ENCODE measurements at places on chromosomes 12 and 14.

DNA sequence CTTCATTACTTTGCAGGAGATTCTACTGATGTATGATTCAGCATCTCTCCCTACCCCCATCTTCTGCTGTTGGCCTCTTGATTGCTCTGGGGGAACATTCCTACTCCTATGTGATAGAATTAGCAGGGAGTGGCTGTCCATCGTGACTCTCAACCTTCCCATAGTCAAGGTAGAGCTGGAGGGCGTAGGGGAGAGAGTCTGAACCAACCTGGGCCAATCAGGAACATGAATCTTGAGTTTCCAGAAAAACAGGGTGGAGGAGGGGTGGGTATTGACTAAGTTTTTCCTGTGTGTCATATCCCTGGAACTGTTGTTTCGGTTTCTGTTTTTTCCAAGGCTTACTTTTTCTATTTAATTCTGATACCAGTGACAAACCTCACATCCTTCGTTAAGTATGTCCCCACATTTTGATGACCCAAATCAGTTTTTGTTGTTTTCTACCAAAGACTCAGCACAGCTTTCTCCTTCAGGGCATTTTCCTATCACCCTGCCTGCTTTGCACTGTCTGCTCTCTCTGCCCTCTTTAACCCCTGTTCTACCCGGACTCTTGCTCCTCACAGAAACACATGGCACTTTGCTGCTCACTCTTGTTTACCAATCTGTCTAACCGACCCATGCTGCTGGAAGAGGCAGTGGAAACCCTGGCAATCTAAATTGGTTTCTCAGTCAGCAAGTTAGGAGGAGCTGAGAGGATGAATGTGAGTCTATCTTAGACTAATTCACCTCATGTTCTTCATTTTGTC lies 1428.3 kb downstream of the AACS start:
- no peak for DNase-seq

- DNase-seq, result no peak
Observed at GRCh38 chr12:130226126-130226525, 63.9 kb downstream of the FZD10 start.

- DNase-seq, result peak; percentile 24
Observed at GRCh38 chr12:122265886-122266229, 436 bp downstream of the VPS33A start.

- no peak for DNase-seq
Observed at GRCh38 chr12:1738446-1738845, 47.6 kb downstream of the ADIPOR2 start.

DNA sequence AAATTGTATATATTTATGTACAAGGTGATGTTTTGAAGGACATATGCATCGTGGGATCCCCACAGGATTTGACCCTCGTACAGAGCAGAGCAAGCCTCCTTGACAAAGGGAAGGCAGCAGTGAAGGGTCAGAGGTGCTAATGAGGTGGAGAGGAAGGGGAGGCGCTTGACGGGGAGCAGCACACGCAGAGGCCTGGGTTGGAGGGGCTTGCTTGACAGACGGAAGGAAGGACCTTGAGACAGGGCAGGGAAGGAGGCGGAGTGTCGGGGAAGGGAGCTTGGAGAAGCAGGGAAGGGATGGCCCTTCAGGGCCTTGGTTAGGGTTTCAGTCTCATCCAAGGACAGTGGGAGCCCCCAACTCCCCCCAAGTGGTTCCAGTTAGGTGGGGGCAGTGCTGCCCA lies 52.6 kb downstream of the ZNF664 start:
- DNase-seq, result no peak

DNA sequence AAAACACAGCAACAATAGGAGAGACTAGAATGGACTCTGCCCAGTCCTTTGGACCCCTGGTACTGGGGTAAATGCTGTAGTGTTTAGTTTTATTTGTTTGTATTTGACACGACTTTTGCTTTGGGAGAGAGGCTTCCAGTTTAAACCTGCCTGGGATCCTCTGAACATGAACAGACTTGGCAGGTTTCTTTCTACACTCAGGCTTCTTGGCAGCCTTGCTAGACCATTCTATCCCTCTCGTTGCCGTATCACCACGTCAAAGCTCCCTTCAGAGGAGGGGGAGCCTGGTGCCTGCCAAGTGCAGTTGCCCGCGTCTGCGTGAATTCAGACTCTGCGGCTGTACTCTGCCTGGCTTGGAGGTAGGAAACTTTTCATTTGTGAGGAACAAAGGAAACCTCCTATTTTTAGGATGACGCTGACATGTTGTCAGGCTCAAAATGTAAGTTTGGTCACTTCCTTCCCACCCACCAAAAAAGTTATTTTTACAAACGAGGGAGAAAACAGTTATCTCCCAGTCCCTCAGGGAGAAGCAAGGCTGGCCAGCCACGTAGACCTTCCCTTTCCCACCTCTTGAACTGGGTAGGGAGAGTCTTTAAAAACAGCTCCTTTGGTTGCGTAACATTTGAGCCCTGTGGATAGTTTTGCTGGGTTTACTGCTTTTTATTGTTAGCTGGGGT lies 25.9 kb downstream of the CD9 start:
- no peak for DNase-seq

GRCh38 chr14:104724981-104725771 lies 1.1 kb downstream of the ADSS1 start:
- DNase-seq, result no peak

DNA sequence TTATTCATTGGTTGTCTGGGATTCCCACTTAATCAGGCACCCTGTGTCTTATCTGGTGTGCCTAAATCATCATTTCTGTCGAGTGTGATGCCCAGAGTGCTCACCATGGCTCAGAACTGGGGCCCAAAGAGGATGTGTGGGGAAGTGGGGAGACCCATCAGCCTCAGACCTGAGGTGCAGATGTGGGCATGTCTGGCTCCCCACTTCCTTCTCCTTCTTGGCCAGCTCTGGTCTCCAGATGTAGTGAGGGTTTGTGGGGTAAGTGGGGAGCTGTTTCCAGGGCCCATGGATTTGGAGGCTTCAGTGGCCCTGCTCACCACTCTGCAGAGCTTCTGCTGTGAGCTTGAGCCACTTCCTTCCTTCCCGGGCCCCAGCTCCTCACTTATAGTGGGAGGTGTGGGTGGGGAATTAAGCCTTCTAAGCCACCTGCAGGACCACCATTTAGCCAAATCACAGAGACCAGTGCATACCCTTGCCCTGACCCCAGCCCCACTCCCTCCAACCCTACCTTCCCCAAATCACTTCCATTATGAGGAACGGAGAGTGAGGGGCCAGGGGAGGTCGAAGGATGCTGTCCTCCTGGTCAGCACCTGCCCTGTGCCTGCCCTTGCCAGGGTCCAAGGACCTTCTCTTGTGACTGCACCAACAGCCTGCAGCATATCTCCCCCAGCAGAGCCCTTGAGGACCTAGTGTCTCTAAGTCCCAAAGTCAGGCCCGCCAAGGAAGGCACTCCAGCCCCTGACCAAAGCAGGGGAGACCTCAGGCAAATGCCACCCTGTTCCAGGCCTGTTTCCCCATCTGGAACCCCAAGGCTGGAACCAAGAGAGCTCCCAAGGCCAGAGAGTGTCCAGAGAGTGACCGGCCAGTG lies 278.2 kb upstream of the RTL1 start:
- DNase-seq, result no peak

DNA sequence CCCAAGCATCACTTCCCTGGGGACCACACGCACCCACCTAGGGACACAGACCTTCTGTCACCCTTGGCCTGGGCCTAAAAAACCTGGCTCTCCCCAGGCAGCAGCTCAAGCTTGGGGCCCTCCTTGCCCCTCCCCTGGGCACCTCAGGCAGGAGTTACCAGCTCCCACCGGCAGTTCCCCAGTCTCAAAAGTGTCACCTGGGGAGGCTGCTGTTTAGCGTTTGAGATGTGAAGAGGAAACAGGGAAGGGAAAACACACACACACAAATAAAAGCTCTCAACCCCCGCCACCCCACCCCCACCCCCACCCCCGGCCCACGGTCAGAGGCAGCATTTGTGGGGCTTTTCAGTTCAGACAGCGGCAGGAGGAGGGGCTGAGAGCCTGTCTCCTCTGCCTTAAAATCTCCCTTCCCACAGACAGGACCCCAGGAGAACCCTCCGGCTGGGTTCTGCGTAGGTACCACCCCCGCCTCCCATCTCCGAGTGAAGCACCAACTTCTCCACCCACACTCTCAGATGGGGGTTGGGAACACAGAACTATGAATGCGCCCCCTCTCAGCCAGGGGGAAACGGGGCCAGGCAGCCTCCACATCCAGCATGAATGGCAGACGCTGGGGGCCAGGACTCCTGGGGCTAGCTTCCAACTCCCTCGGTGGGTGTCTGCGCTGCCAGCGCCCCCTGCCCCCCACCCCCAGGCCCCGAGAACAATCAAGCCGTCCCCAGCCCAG lies 3.0 kb downstream of the NCOR2 start:
- no peak for DNase-seq

- no peak for DNase-seq
Observed at GRCh38 chr12:23671881-23672280, 277.6 kb downstream of the SOX5 start.

DNA sequence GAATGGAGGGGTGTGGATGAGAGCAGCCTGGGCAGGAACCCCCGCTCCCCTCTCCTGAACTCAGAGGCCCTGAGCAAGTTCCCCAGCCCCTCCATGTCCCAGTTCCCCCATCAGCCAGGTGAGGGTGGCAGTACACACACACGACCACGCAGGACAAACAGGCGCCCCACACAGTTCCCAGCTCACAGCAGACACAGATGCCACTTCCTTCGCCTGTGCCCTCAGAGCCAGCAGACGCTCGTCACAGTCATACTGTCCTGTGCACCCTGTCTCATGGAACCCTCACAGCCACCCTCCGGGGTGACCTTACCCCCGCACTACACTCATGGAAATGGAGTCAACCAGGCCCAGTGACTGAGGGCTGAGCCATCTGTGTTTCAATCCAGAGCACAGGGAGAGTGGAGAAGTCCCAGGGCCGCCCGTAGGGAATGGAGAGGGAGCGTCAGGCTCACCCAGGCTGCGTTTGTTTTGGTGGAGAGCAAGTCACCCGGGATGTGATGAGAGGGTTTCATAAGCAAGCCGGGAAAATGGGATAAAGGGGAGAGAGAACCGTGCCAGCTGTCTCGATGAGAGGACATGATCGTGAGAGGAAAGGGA lies 47.5 kb upstream of the DYNC1H1 start:
- no peak for DNase-seq

GRCh38 chr12:77796775-77797174 lies 33.9 kb upstream of the NAV3 start:
- no peak for DNase-seq

DNA sequence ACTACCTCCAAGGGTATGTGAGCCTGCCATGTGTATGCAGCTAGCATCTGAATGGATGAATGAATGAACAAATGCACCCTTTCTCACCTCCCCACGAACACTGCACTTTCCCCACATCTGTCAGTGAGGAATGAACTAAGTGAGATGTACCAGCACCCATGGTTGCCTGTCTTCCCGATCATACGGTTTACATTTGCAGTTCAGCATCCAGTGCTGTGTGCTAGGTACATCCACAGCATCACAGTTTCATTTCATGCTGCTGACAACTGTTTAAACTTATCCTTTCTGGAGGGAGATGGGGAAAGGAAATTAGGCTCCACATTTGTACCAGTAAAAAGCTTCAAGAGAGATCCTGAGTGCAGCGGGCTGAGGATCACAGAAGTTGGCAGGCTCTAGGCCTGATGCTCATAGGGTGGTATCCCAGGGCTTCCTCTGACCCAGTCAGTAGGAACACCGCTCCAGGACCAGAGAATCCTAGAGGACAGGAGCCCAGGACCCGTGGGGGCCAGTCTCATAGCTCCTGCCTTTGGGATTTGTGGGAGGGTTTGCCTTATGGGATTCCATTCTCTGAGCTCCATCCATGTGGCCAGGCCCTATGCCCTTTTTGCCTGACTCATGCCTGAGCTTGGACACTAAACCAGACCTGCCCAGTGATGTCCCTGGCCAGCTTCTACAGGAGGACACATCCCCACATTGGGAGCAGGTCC lies 294.5 kb downstream of the CACNA1C start:
- no peak for DNase-seq

- DNase-seq, result no peak
Observed at GRCh38 chr12:55715169-55715764, 579 bp upstream of the BLOC1S1 start.

DNA sequence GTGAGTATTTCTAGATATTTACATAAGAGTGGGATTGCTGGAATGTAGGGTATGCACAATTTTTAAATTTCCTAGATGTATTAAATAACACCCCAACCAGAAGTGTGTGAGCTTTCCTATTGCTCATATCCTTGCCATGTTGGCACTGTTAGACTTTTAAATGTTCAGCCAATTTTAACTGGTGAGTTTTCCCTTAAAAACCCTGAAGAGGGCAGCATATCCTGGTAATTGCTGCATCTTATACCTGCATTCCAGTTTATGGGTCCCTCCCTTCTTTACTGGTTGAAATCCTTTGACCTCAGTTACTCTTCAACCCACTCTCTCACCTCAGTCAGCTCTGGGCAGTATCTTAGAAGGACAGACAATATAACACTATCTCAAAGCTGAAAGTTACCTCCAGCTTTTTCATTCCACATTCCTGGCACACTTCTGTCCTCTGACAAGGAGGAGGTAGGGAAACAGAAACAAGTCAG lies 270.6 kb downstream of the PAWR start:
- DNase-seq, result no peak

DNA sequence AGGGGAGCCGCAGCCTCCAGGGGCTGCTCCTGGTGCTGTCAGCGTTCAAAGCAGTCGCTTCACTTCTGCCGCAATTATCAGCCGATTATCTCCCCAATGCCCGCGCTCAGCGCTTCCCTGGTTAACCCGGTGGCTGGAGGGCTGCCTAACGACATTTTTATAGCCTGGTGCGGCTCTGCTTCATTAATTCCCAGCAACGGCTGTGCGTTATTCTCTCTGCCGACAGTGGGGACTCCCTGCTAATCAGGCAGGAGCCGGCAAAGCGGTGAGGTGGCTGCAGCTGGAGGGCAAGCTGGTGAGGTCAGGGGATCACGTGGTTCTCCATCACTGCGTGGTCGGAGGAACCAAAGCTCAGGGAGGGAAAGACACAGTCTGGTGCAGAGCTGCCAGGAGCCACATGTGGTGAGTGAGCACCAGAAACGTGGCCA lies 62.9 kb downstream of the GLRX5 start:
- DNase-seq, result no peak

- no peak for DNase-seq
Observed at GRCh38 chr12:4780641-4781611, 60.7 kb downstream of the GALNT8 start.

DNA sequence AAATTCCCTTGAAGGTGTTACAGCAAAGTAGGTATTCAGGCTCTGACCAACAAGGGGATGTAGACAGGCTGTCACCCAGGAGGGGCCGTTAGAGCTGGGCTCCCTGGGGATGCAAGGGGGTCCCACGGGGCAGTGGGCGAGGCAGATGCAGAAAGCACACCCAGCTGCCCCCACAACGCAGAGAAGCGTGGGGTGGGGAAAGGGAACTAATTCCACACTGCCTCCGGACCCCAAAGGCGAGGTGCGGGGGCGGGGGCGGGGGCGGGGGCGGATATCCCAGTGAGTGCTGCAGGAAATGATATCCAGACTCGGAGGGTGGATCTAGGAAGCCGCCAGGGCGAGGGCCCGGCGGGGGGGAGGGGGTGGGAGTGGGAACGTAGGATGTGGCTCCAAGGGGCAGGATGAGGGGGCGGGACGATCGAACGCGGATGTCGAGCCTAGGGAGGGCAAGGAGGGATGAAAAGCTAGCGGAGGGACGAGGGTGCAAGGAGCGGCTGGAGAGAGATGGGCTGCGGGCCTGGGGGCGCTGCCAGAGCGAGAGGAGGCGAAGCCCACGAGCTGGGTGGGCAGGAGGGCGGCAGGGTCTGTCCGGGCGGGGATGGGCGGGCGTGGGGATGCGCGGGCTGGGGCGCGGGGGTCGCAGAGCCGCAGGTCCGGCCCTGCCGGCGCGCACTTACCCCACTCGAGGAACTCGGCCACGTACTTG lies 874 bp downstream of the CDC42BPB start:
- no peak for DNase-seq

Measured in activated T-helper 9 cell treated with anti-CD3 and anti-CD28 coated beads, Interleukin-2, amount 50 U/mL, for 16 hours (primary cell).